ENCODE measurements at places on chromosomes 5 and 9. TPM values are rescaled to one million over a fixed set of nuclear protein-coding genes. Genes with fewer than 3 reads are reported as not detected.

The SETD9 gene
- 10.8 TPM for total RNA-seq

The SLC44A1 gene
- 44.9 TPM for total RNA-seq

The ZFYVE16 gene
- total RNA-seq = 12.0 TPM

The QRFP gene
- not detected for total RNA-seq

The CBY3 gene
- total RNA-seq = not detected

The ACSL6 gene
- 4.4 TPM for total RNA-seq

The SNCAIP gene
- 0.53 TPM for total RNA-seq

The PCA3 gene
- total RNA-seq = 0.53 TPM

The GZMA gene
- 2.0 TPM for total RNA-seq

The IFNA13 gene
- total RNA-seq = not detected

The SH3GL2 gene
- 0.09 TPM for total RNA-seq

The ARAP3 gene
- 4.0 TPM for total RNA-seq

The CAMK4 gene
- 1.7 TPM for total RNA-seq

The ARHGEF37 gene
- total RNA-seq = 1.8 TPM

The RGS7BP gene
- 1.1 TPM for total RNA-seq

The BRD3OS gene
- 6.6 TPM for total RNA-seq

The LRRTM2 gene
- total RNA-seq = 0.06 TPM

The PCDHGA10 gene
- 2.3 TPM for total RNA-seq

The F2RL1 gene
- total RNA-seq = 17.0 TPM

The ZDHHC12 gene
- total RNA-seq = 46.1 TPM

The GM2A gene
- total RNA-seq = 21.0 TPM

The PDCD1LG2 gene
- total RNA-seq = 1.1 TPM

The PCDHGA6 gene
- 0.56 TPM for total RNA-seq

The JAK2 gene
- total RNA-seq = 3.7 TPM

The TUSC1 gene
- total RNA-seq = 5.3 TPM

The NR2F1-AS1 gene
- total RNA-seq = 1.7 TPM

The C9orf50 gene
- not detected for total RNA-seq

The NRARP gene
- 0.86 TPM for total RNA-seq

The SPINK6 gene
- not detected for total RNA-seq

The DBH gene
- 1.2 TPM for total RNA-seq

The GGTA1 gene
- total RNA-seq = 1.2 TPM

The FOXD4 gene
- not detected for total RNA-seq

The ELL2 gene
- 96.4 TPM for total RNA-seq

The ABLIM3 gene
- total RNA-seq = 160 TPM

The GFI1B gene
- 0.24 TPM for total RNA-seq

The CARTPT gene
- not detected for total RNA-seq

The SMIM32 gene
- not detected for total RNA-seq

The FOXD4L4 gene
- total RNA-seq = not detected

The GPR151 gene
- not detected for total RNA-seq

The IL13 gene
- total RNA-seq = not detected

The ECM2 gene
- total RNA-seq = 22.7 TPM

The SH2D3C gene
- total RNA-seq = 3.1 TPM

The DEPDC1B gene
- 0.68 TPM for total RNA-seq

The AQP7 gene
- total RNA-seq = 18.2 TPM

The FGF10 gene
- total RNA-seq = 0.12 TPM

The TPPP gene
- total RNA-seq = 2.2 TPM

The GSN gene
- total RNA-seq = 28.5 TPM

The PPP3R2 gene
- total RNA-seq = not detected

The PTGDS gene
- 4.8 TPM for total RNA-seq

The APBA1 gene
- 19.7 TPM for total RNA-seq

The IRX4 gene
- total RNA-seq = not detected

The PAEP gene
- not detected for total RNA-seq

The RANBP3L gene
- total RNA-seq = 1.5 TPM

The ANKRD20A1 gene
- total RNA-seq = 0.24 TPM

The GARIN3 gene
- not detected for total RNA-seq

The NRG2 gene
- 0.07 TPM for total RNA-seq

The LCN15 gene
- not detected for total RNA-seq

Data from right lobe of liver (tissue), 6 donors.